ENCODE measurements at places on chromosomes 7 and 10.

GRCh38 chr10:13593535-13593934 lies 6.8 kb downstream of the PRPF18 start:
- DNase-seq: no peak

- DNase-seq: no peak
Observed at GRCh38 chr10:63537536-63537935, 16.3 kb downstream of the REEP3 start.

- no peak for DNase-seq
Observed at GRCh38 chr7:158525648-158526484, 61.8 kb downstream of the PTPRN2 start.

- no peak for DNase-seq
Observed at GRCh38 chr7:88789480-88790064, 6.0 kb downstream of the TEX47 start.
